Right renal cortex interstitium (tissue), 3 donors: ENCODE measurements at places on chromosomes 1 and 21. TPM values are rescaled to one million over a fixed set of nuclear protein-coding genes. Genes with fewer than 3 reads are reported as not detected.

DNA sequence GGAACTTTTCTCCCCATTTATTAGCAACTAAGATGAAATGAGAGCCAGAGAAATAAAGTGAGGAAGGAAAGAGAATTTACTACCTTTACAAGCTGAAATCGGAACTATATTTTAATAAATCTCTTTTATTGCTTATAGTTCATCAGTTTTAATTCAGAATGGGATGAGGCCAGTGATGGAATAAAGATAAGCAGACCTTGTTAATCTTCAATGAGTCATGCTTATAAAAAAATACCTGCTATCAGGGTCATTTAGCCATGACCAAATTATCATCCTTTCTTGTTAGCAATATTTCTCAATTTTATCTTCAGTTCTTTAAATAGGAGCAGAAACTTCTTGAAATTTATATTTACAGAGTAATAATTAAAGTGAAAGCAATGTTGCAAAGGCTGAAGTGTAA, 26.1 kb downstream of the RGS4 start:
- no peak for DNase-seq

DNA sequence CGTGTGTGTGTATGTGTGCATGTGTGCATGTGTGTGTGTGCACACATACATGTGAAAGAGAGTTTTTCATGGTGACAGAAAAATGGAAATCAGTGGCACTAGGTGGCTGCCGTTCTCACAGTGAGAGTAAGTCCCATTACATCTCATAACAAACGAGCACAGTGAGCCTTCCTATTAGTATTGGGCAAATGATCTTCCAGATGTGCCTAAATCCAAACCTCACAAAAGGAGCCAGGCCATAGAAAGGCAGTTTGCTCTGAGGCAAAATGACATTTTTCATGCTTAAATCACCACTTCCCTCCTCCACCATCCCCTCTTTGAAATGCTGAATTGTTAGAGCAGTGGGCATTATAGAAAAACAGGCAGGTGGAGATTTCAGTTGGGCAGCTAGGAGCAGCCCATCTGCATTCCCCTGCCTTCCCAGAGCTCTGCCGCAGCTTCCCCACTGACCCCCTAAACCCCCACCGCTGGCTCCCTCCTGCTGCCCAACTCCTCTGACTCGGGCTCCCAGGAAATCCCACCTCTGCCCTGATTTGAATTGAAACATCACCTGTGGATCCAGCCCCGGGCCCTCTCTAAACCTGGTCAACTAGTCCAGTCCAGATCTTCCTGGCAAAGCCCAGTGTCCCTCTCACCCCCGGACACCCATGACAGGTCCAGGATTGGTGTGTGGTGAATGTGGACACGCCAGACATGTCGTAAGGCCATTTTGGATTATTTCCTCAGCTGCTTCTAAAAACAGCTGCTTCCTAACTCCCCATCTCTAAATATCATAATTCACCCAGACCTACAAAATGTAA, 190.5 kb downstream of the SEC16B start:
- no peak for DNase-seq

Gene OR2W3
- polyA plus RNA-seq, result 0.47 TPM

DNA sequence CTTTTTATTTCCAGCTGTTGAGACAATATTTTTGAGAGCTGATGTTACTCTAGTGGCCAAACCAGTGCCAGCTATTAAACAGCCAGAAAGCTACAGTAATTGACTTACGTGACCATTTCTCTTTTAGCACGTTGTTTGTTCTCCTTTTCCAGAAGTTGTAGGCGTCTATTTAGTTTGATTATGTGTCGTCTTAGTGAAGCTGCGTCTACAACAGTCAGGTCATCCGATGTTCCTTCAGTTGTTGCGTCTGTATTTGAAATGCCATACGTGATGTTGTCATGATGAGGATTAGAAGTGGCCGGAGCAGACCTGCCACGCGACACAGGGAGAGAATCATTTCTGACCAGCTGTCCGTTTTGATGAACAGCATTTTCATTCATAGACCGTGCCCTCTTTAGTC, 38.2 kb downstream of the TMEM51 start:
- no peak for DNase-seq

Gene LCE2B
- not detected for polyA plus RNA-seq

GRCh38 chr1:70487910-70488665, 77.0 kb downstream of the CTH start:
- no peak for DNase-seq

- DNase-seq, result no peak
Observed at GRCh38 chr1:154628121-154628405, 20.1 kb upstream of the ADAR start.

GRCh38 chr1:14098294-14098913, 398.4 kb downstream of the PRDM2 start:
- no peak for DNase-seq
